ENCODE measurements at places on chromosomes 5 and 9.

DNA sequence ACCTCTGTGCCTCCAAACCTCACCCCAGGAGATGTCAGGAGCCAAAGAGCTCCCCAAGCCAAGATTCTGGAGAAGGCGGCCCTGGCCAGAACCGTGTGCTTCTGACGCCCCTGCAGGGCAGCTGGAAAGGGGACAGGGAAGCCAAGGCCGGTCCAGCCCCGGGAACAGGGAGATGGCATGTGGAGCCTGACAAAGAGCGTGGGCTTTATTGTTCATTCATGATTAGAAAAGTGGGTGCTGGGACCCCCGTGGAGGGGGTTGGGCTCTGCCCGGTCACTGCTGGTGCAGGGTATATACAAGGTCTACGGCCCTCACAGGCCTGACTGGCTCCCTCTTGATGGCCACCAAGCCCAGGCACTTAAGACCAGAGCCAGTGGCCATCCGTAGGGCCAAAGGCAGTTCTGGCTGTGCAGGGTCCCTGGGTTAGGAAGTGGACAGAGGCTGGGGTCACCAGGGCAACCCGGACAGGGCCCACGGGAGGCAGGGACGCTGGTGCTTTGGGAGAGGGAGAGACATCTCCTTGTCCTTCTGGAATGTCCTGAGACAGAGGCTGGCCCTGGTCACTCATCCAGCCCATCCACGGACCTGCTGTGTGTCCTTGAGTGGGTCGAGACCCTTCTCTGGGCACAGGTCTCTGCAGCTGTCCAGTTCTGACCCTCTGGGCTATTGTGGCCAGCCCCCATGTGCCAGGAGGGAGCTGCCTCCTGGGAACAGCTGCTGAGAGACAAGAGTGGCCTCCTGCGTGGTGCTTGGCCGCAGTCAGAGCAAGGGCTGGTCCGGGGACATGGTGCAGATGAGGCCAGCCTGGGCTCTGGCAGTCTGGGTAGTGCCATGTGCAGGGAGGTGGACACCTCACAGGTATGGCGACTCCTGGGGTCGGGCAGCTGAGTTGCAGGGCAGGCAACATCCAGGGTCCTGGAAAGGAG, 12.5 kb downstream of the NINJ1 start:
- no peak for DNase-seq

DNA sequence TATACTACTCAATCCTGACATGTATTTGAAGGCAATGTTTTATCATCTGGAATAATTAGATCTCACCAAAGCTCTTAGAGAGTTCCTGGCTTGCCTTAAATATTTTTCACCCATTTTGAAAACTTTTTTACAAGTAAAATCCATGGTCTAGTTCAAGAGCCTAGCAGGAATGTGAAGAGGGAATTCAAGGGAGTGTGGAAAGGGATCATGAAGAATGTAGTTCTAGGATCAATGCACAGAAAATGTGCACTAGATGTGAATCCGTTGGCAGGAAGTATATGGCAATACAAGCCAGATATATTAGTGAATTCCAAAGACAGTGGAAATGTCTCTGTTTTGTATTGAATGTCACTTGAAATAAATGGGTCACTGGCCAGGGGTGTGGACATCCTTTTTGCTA, 167.9 kb upstream of the MOCS2 start:
- no peak for DNase-seq

GRCh38 chr9:87741326-87741725, 15.4 kb downstream of the CTSL start:
- DNase-seq = no peak

DNA sequence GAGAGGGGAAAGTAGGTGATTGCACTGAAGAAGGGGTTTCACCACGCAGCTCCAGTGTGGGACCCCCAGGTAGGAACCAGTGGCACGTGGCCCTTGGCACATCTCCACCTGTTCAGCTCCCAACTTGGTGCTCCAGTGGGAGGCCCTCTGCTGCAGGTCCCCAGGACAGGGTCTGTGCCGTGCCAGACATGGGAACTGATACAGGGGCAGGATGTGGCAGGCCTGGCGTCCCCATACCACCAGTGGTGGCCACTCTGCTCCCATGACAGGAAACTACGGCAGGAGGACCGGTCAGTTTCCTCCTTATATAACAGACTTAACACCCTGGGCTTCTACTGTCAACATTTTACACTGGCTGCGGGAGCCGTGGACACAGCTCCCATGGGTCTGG, 67.3 kb downstream of the PSMB7 start:
- no peak for DNase-seq

GRCh38 chr5:126335886-126336285, 87.3 kb upstream of the GRAMD2B start:
- peak; percentile 71 for DNase-seq
